ENCODE measurements at places on chromosomes 7 and 10. TPM values are rescaled to one million over a fixed set of nuclear protein-coding genes. Genes with fewer than 3 reads are reported as not detected.

SLIT1 gene
- 0.30 TPM for total RNA-seq

SYT15B gene
- not detected for total RNA-seq

NRAP gene
- total RNA-seq: not detected

CALCR gene
- total RNA-seq: not detected

GRM8 gene
- not detected for total RNA-seq

SLC18A3 gene
- total RNA-seq: not detected

- no peak overlapping the region for H3K4me3 ChIP-seq
- no peaks in the 10 kb centered on the region for H3K27me3 ChIP-seq
- H3K4me1 ChIP-seq: no peaks in the 10 kb centered on the region
- H3K27ac ChIP-seq: no peak overlapping the region
- no peak for DNase-seq
Measured at GRCh38 chr10:2296179-2296891, 559.0 kb upstream of the ADARB2 start.

- no peaks in the 10 kb centered on the region for H3K36me3 ChIP-seq
- H3K4me3 ChIP-seq: no peak overlapping the region
- no peak overlapping the region for H3K27ac ChIP-seq
- no peaks in the 10 kb centered on the region for H3K4me1 ChIP-seq
- no peak for DNase-seq
- H3K27me3 ChIP-seq: peaks cover 27% of the 10 kb centered on the region
Measured at GRCh38 chr10:71561003-71561574, 158.5 kb downstream of the C10orf105 start.

DNA sequence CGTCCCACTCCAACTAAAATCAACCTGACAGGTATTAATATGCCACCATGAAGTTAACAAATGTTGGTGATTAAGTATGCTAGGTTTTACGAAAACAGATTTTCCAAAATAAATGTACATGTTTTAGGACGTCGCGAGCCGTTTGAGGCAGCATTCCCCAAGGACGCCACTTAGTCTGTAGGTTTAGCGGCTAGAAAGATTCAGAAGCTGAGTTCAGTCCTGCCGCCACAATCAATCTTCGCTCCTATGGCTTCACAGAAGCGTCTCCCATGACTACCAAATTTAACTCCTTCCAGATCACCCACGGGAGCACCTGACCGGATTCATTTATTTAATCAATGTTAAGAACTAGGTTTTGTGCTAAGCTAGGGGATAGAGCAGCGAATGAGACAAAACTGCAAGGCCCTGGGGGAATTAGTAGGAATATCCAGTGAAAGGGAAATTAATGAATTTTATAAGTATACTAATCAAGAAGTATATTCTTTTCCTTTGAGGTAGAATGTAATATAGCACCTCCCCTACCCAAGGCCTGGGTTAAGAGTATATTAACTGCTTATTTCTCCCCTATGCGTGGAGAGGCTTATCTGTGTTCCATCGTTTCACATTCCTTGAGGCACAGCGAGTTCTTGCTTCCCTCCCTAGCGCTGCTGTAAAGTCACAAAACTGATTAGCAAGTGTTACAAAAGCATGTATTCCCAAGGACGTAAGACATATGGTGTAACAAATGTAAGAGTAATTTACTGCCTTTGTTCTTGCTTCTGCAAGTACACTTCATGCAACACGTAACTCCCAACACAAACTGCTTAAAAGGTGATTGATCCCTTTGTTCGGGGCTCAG, 994 bp upstream of the CYP51A1 start:
- no peak for DNase-seq
- peaks cover 1% of the 10 kb centered on the region for H3K27me3 ChIP-seq
- peak overlapping the region; percentile 95 for H3K27ac ChIP-seq
- peaks cover 30% of the 10 kb centered on the region for H3K36me3 ChIP-seq
- H3K4me1 ChIP-seq: peaks cover 39% of the 10 kb centered on the region

DNA sequence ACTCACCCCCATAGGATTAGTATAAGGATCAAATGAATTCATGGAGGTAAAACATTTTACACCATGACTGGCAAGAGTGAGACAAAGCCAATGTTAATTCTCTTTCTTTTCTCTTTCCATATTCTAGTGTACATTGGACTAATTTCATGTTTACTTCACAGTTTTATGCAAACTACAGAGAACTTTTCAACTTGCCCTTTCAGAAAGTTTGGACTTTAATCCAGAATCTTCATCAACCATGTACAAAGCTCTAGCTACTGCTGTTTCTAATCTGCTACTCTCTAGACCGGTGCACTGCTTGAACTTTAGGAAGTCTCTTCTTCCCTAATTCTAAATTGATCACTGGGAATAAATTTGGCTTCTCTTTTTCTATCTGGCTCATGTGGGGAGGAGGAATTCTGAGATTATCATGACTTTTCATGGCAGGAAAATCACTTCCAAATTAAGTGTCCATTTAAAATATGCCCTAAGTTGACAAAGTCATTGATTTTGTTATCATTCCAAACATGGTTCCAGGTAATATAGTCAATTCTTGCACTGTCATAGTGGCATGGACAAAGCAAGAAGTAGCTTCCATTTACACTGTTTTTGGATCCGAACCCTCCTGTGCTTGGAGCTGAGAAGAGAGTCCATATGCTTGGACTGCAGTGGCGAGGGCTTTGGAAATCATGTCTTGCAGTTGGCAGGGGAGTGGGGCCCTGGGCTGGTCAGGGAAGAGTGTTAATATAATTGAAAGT, 903.3 kb downstream of the CCSER2 start:
- no peak overlapping the region for H3K4me3 ChIP-seq
- H3K27me3 ChIP-seq: no peaks in the 10 kb centered on the region
- H3K27ac ChIP-seq: no peak overlapping the region

DNA sequence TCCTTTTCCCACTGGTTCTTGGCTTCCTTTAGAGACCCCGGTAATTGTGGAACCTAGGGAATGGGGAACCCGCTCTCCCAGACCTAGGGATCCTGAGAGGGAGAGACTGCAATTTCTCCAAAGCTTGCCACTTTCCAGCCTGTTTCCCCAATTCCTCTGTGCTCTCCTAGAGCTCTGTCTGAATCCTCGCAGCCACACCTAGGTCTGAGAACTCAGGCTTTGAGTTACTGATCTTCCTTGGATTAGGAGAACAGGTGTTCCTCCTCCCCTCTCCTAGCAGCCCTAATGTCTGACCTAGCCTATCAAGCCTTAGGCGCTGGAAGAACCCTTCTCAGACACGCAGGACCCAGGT, 20.0 kb downstream of the WNT8B start:
- H3K36me3 ChIP-seq: peaks cover 44% of the 10 kb centered on the region
- no peak for DNase-seq
- H3K27ac ChIP-seq: no peak overlapping the region
- H3K27me3 ChIP-seq: peaks cover 20% of the 10 kb centered on the region

- no peak overlapping the region for H3K4me3 ChIP-seq
- H3K36me3 ChIP-seq: no peaks in the 10 kb centered on the region
- H3K27me3 ChIP-seq: peaks cover 10% of the 10 kb centered on the region
- H3K27ac ChIP-seq: no peak overlapping the region
- no peak for DNase-seq
Measured at GRCh38 chr7:150838965-150839650, 13.2 kb upstream of the AOC1 start.

Data from activated CD4-positive, alpha-beta memory T cell treated with anti-CD3 and anti-CD28 coated beads, Interleukin-2, amount 10 ng/mL, durations not matched to agents 7 days and 5 days (primary cell).